Posterior cingulate gyrus (tissue), 11 donors: ENCODE measurements at places on chromosomes 5 and 9.

DNA sequence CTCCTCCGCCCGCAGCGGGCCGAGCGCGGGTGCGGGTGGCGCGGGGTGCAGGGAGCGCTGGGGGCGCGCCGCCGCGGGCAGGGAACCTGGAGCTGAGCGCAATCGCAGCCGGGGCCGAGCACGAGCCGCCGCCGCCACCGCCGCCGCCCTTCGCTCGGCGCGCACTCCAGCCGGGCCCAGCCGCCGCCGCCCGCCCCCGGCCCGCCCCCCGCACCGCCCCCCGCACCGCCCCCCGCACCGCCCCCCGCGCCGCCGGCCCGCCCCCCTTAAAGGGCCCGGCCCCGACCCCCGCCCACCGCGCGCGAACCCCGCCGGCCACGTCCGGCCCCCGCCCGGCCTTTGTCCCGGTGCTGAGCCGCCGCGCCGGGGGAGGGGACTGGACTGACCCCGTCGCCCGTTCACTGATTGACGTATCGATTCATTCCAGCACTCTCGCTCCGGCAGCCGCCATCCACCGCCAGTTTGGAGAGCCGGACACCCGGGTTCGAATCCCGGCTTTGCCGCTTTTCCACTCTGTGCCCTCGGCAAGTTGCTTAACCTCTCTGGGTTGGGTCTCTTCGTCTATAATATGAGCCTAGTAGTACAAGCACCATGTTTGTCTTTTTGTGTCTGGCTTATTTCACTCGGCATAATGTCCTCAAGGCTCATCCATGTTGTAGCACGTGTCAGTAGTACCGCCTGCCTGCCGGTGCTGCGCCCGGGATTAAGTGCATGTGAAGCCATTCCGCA lies at the start of gene SH3PXD2B:
Gene SH3PXD2B (minus strand): TSS at position 168 of the 729 bp plus-strand sequence. CDS start 173 bp downstream, outside the sequence.
- DNase-seq, result peak; percentile 56

DNA sequence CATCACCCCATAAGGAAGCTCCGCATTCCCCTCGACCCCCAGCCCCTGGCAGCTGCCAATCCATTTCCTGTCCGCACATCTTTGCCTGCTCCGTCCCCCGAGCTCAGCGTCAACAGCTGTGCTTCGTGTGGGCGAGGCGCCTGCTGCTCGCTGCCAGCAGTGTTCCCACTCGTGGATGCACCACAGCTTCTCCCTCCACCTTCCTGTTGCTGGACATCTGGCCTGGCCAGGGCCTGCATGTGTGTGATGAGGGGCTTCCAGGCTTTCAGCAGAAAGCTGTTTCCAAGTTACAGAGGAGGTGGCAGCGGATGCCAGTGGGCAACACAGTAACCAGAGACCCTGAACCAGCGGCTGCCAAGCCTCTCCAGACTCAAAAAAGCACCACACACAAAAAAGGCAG lies 86.0 kb downstream of the PRRT1B start:
- DNase-seq, result no peak

- DNase-seq, result no peak
These were observed 4.1 kb downstream of the IRF1 start for GRCh38 chr5:132486318-132487094.

DNA sequence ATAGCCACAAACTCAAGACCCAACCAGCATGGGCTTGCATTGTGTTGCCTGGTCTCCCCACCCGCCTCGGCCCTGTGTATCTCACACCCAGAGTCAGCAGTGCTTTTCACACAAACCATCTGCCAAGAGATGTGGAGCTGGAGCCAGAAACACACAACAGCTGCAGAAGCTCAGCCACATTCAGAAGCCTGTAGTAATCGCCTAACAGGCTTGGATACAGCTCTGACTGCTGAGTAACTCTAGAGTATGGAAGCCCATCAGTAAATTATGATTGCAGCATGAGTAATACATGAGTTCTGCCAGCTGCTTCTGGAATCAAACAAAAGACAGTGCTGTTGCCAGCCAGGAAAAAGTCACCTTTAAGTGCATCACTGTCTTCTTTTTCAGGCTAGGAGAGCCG lies 16.0 kb downstream of the TEK start:
- DNase-seq, result peak; percentile 70

GRCh38 chr5:143314659-143315058 lies 88.8 kb downstream of the NR3C1 start:
- DNase-seq, result no peak

DNA sequence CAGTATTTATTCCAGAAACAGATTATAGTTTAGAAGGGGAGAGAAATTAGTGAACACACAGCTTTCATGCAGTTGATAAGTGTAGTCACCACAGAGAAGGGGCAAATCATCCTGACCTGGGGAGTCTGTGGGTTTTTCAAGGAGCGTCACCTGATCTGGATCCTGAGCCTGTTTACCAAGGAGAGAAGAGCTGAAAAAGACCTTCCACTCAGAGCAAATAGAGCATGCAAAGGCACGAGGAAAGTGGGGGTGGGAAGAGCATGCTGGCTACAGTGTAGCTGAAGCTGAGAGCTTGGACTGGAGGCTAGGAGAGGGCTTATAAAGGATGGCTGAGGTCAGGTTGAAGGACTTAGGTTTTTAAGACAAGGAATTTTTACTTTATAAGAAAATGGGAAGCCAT lies 30.4 kb downstream of the ACO1 start:
- DNase-seq, result no peak

- no peak for DNase-seq
These were observed 599.3 kb upstream of the TLE4 start for GRCh38 chr9:78972303-78972999.

DNA sequence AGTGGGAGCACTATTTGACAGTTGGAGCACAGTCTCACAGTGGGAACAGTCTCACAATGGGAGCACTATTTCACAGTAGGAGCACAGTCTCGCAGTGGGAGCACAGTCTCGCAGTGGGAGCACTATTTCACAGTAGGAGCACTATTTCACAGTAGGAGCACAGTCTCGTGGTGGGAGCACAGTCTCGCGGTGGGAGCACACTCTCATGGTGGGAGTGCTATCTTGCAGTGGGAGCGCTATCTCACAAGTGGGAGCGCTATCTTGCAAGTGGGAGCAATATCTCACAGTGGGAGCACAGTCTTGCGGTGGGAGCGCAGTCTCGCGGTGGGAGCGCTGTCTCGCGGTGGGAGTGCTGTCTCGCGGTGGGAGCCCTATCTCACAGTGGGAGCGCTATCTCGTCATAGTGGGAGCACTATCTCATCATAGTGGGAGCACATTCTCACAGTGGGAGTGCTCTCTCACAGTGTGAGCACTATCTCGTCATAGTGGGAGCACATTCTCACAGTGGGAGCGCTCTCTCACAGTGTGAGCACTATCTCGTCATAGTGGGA lies 56.1 kb downstream of the MED10 start:
- DNase-seq, result no peak

DNA sequence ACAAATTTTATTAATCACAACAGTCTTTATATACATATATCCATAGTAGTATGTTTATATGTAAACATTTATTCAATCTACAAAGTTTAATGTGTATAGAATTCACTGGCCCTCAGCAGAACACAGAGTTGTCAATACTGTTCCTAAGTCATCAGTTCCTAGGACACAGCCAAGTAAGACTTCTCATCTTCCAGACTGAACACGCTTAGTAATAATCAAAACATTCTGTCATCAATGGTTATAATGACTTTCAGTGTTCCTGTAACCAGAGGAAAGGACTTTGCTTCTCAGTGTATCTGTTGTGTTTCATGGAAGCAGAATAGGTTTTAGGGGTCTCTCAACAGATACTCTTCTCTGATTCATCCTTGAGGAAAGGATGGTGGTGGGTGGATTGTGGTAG lies 82.2 kb downstream of the SMIM23 start:
- no peak for DNase-seq

- DNase-seq, result no peak
These were observed 829.5 kb downstream of the TLE4 start for GRCh38 chr9:80401243-80401642.

GRCh38 chr9:121817476-121817875 lies 166.0 kb downstream of the DAB2IP start:
- no peak for DNase-seq

DNA sequence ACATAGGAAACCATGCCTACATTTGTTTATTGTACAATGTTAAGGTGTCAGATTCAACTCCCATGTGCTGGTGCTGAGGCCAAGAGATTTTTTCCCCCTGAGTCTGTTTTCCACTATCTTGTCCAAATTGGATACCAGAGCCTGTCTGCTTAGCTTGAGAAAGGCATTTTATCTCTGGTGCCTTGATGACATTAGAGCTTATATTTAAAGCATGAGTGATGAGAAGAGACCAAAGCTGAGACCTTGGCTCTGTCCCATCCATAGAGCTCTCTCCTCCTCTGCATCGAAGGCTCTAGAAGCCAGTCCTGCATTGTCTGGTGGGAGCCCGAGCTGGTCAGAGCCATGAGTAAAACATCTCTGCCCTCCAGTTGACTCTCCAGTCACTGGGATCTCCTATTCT lies 10.4 kb upstream of the PPP2CA start:
- no peak for DNase-seq

DNA sequence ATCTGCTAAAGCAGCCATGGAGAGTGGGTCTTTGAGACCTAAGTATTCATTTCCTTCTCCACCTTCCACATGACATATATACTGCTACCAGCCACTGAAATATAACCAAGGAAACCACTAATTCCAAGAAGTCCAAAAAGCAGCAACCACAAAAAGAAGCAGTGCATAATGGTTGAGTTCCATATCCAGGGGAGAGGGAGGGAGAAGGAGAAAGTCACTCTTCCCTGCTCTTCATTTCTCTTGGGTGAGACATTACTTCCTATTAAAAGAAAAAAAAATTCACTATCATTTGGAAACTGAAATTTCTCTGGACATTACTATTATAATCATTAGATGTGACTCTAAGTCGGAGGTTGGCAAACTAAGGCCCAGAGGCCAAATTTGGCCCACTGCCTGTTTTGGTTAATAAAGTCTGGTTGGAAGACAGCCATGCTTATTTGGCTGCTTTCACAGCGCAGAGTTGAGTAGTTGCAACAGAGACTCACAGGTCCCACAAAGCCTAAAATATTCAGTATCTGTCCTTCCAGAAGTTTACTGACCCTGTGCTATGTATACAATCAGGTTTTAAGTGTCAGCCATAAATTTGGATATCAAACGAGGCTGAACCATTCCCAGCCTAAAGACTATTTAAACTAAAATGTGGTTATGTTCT lies 168.6 kb downstream of the MPDZ start:
- DNase-seq, result no peak

- DNase-seq, result no peak
These were observed 20.7 kb downstream of the COL5A1 start for GRCh38 chr9:134662143-134662876.

- DNase-seq, result no peak
These were observed 82.8 kb upstream of the FBXL7 start for GRCh38 chr5:15417156-15417555.

DNA sequence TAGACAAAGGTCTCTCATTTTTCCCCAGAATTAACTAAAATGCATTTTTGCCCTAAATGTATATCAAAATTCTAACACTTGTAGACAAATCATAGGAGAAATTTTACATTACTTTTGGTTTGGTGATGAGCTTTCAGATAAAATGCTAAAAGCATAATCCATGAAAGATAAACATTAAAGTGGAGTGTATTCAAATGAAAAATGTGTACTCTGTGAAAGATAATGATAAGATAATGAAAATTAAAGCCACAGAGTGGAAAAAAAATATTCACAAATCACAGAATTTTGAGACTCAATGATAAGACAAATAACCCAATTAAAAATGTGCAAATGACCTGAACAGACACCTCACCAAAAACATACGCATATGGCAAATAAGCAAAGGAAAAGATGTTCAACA lies 176.9 kb upstream of the ADAMTS16 start:
- DNase-seq, result no peak

- no peak for DNase-seq
These were observed 182.0 kb downstream of the GIN1 start for GRCh38 chr5:102937894-102938293.

GRCh38 chr5:117954331-117954730 lies 1034.0 kb downstream of the DTWD2 start:
- no peak for DNase-seq

DNA sequence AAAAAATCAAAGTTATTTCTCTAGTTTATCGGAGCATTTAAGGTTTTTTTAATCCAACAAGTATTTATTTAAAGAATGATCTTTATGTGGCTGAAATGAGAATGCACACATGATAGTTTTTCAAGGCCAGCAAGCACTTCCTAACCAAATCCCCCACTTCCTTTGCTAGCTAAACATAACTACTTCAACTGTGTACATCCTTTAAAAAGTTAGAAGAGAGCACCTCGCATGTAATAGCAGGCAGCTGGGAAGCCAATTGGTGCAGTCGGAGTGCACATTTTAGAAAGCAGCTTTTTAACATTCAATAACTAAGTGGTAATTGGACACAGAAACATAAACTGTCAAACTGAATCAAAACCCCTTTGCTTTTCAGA lies 245.7 kb downstream of the BNC2 start:
- no peak for DNase-seq

- DNase-seq, result no peak
These were observed 360.6 kb upstream of the PRR16 start for GRCh38 chr5:120103495-120103894.
